ENCODE measurements at places on chromosomes 11 and 22.

DNA sequence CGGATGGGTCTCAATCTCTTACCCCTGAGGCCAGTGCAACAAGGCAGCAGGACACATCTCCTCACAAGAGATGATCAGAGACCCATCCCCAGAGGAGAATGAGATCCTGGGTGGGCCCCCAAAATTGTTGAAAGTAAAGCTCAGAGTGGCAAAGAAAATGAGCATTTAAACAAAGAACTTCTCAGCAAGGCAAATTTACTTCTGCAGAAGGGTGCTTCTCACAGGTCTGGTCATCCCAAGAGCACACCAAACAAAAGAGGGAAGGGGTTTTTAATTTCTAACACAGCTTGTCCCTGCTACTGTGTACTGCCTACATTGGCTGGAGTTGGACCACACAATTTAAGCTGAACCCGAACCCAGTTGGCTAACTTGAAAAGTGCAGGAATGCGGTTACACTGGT lies 1628.6 kb upstream of the RAG2 start:
- no peak overlapping the region for H3K27ac ChIP-seq
- no peaks in the 10 kb centered on the region for H3K36me3 ChIP-seq
- no peak overlapping the region for H3K4me3 ChIP-seq
- no peak for DNase-seq

DNA sequence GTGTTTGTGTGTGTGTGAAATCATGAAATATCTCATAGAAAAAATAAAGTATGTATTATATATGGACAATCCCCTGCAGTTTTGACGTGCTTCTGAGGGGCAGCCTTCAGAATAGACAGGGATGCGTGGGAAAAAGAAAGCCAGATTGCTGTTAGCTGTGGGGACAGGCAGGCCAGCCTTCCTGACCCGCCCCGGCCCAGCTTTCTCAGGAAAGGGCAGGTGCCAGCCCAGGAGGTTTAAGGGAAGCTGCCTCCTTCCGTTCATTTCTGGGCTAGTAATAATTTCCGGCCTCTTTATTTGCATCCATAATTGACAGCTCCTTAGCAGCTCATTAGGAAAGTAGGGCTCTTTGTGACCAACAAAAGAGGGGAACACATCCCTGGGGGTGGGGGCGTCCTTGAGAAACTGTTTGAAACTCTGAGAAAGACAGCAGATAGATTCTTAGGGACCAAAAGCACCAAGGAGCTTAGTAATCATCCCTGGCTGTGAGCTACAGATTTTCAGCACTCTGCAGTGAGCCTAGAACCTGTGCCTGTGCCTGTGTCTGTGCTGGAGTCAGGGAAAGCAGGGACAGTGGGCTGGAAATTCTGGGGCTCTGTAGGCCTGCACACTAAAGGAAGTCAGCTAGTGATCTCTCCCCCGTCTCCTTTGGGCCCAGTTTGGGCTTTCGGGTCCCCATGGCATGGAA lies 632.9 kb upstream of the CADM1 start:
- H3K4me3 ChIP-seq: no peak overlapping the region
- H3K27ac ChIP-seq: no peak overlapping the region
- no peaks in the 10 kb centered on the region for H3K27me3 ChIP-seq
- no peaks in the 10 kb centered on the region for H3K36me3 ChIP-seq
- H3K4me1 ChIP-seq: no peaks in the 10 kb centered on the region

DNA sequence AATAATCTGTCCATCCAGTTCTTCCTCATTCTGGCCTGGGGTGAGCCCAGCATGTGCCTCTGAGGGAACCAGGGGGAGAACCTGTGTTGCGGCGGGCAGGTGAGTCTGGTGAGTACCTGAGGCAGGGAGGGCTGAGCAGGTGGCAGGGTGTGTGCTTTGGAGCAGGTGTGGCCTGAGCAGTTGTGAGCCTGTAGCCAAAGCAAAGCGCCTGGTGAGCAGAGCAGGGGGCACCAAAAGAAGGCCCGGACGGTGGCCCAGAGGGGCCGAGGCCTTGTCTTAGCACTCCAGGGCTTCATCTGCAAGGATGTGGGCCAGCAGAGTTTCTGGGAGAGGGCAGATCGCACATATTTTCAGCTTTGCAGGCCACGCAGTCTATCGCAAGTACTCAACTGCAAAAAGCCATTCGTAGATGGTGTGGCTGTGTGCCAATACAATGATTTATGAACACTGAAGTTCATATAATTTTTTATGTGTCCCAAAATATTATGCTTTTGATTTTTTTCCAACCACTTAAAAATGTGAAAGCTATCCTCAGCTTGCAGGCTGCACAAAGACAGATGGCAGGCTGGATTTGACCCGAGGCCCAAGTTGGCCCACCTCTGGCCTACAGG lies 8.7 kb downstream of the GLB1L2 start:
- no peak for DNase-seq
- no peak overlapping the region for H3K4me3 ChIP-seq
- H3K27ac ChIP-seq: no peak overlapping the region
- H3K4me1 ChIP-seq: no peaks in the 10 kb centered on the region

GRCh38 chr22:39098026-39098425 lies 982 bp downstream of the APOBEC3H start:
- peaks cover 2% of the 10 kb centered on the region for H3K4me1 ChIP-seq
- DNase-seq: no peak
- H3K27me3 ChIP-seq: no peaks in the 10 kb centered on the region
- no peak overlapping the region for H3K27ac ChIP-seq

GRCh38 chr11:64229744-64230170 lies 591 bp upstream of the DNAJC4 start:
- H3K4me1 ChIP-seq: peaks cover 53% of the 10 kb centered on the region
- peak overlapping the region; percentile 92 for H3K27ac ChIP-seq
- H3K36me3 ChIP-seq: no peaks in the 10 kb centered on the region
- DNase-seq: no peak
- no peaks in the 10 kb centered on the region for H3K27me3 ChIP-seq
- peak overlapping the region; percentile 67 for H3K4me3 ChIP-seq

DNA sequence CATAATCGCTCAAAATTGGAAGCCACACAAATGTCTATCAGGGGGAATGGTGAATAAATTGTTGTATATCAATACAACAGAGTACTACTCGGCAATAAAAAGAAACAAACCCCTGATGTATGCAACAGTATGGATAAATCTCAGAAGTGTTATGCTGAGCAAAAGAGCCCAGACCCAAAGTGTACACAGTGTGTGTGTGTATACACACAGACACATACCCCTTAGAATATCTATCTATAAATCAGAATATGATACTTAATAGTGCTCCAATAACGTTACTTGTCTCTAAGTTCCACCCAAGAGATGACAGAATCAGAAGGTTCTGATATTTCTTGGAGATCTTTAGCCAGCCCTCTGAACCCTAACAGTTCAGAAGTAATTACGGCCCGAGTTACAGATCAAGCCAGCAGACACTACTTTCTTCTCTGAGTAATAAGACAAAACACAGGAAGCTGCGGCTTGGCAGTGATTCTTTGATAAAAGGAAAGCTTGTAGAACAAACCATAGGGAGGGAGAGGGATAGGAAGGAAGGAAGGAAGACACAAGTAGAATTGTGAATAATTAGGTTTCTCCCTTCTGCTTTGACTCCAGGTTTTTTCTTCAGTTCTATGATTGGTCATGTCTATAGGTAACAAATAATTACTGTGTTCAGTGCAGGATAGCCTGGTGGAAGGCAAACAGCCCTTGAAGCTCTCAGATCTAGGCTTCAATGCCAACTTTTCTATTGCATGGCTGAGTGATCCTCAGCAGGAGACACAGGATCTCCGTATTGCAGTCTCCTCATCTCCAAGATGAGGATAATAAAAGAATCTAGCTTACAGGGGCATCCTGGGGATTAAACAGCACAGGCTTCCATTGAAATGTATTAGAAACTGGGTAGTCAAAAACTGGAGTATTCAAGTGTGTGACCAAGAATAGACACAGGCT lies 75.6 kb upstream of the TEAD1 start:
- no peak for DNase-seq
- H3K27ac ChIP-seq: no peak overlapping the region
- H3K4me1 ChIP-seq: no peaks in the 10 kb centered on the region
- H3K4me3 ChIP-seq: no peak overlapping the region
- H3K27me3 ChIP-seq: no peaks in the 10 kb centered on the region

- no peak for DNase-seq
- H3K36me3 ChIP-seq: no peaks in the 10 kb centered on the region
- H3K4me1 ChIP-seq: no peaks in the 10 kb centered on the region
These were observed 10.9 kb upstream of the MRPL23 start for GRCh38 chr11:1936072-1936780.

DNA sequence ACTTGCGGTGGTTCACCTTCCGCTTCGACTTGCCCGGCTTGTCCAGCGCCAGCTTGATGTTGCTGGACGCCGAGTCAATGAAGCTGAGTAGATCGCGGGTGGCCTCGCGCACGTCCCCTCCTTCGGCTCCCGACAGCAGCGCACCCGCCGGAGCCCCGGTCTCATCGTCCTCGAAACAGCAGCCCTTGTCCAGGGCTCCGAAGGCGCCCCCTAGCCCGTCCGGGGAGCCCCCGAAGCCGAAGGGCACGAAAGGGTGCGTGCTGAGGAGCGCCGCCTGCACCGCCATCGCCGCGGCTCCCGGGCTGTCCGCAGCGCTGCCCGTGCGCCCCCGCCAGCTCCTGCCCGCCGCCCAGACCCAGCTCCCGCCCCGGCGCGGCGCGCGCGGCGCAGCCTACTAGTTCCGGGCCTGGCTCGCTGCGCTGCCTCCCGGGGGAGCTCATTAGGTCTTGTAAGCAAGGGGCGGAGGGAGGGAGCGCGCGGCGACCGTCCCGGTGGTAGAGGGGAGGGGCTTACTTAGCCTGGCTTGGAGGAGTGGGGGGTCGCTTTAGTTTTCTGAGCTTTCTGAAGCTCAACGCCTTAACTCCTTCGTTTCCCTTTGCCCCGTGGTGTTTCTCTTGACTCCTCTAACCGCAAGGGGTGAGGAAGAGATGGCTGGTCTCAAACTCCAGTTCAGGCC lies at the start of gene FAM181B:
Gene FAM181B, minus strand, starts transcription at position 421 of the 676 bp plus-strand sequence. Its CDS starts 135 bp downstream, at position 286.
- no peak for DNase-seq
- no peak within 1 kb of the TSS for H3K4me3 ChIP-seq

DNA sequence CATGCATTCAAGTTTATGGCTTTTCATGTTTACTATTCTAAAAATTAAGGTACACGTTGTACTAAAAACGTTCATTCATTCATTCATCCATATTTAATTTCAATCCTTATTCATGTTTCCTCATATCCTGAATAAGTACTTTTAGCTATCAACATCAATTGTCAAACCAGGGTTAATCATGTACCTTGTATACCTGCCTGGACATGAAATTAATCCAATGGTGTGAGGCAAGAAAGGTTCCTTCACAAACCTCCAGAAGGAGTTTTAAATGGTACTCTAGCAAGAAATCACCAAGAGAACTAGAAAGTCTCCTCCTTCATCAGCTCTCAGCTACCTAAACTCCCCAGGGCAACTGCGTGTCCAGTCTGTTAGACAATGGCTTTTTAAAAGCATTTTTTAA lies 33.4 kb downstream of the TMEM123 start:
- H3K27ac ChIP-seq: no peak overlapping the region
- peaks cover 3% of the 10 kb centered on the region for H3K36me3 ChIP-seq
- DNase-seq: no peak
- H3K27me3 ChIP-seq: no peaks in the 10 kb centered on the region

Data from liver (tissue), 10 donors.